Mesendoderm (in vitro differentiated cells): ENCODE measurements at places on chromosomes 1 and 21.

DNA sequence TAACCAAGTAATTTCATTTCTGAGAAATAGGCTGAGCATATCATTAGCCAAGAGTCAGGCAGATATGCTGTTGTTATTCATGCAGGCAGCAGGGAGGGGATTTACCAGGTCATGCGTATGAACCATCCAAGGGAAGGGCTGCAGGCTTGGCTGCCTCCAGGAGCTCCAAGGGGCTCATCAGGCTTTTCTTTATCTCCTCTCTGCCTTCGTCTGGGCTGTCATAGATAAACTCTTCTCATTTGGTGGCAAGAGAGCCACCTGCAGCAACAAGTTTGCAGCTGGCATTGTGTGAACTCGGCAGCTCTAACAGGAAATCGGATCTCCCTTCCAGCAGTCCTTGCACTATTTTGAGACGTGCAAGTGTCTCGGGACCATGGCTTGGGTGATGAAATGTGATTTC is 7.5 kb downstream of the CCDC27 start:
- no peak for DNase-seq
- no peak overlapping the region for H3K4me3 ChIP-seq
- no peaks in the 10 kb centered on the region for H3K36me3 ChIP-seq
- H3K27me3 ChIP-seq, result no peaks in the 10 kb centered on the region

DNA sequence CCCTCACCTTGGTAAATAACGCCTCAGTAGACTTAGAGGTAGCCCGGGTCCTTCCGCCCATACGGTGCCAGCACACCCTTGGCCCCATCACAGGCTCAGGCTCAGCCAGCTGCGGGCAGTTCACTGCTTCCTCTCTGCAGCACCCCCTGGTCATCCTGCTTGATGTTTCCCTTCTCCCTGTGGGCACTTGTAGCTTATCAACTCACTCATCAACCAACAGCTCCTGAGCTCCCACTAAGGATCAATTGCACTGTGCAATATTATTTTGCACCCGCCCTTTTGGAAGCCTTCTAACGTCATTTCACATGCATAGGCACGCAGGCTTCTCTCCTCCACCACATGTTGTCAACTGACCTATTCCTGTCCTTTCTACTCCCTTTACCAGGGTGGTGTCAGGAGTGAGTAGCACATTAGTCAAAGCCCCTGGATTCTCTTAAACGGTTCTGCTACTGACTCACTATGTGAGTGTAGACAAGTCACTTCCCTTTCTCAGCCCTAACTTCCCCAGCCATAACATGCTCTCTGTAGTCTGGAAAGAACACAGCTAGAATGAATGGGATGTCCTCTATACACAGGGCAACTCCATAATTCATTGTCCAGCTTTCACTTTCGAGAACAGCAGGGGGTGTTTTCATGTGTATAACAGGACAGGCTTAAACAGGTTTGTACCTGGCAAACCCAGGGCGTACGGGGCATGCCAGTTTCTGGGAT is 47.1 kb upstream of the IRF2BP2 start:
- no peak overlapping the region for H3K4me3 ChIP-seq
- no peaks in the 10 kb centered on the region for H3K27me3 ChIP-seq

GRCh38 chr1:188642704-188643103 is 1814.0 kb downstream of the PLA2G4A start:
- no peaks in the 10 kb centered on the region for H3K27me3 ChIP-seq
- H3K4me3 ChIP-seq, result no peak overlapping the region
- no peaks in the 10 kb centered on the region for H3K36me3 ChIP-seq
- no peak for DNase-seq
- H3K27ac ChIP-seq, result no peak overlapping the region
- no peaks in the 10 kb centered on the region for H3K4me1 ChIP-seq

- no peaks in the 10 kb centered on the region for H3K27me3 ChIP-seq
- H3K36me3 ChIP-seq, result no peaks in the 10 kb centered on the region
- no peak overlapping the region for H3K4me3 ChIP-seq
- no peak for DNase-seq
- H3K4me1 ChIP-seq, result no peaks in the 10 kb centered on the region
Measured at GRCh38 chr1:36076979-36077573, 6.8 kb upstream of the TEKT2 start.

DNA sequence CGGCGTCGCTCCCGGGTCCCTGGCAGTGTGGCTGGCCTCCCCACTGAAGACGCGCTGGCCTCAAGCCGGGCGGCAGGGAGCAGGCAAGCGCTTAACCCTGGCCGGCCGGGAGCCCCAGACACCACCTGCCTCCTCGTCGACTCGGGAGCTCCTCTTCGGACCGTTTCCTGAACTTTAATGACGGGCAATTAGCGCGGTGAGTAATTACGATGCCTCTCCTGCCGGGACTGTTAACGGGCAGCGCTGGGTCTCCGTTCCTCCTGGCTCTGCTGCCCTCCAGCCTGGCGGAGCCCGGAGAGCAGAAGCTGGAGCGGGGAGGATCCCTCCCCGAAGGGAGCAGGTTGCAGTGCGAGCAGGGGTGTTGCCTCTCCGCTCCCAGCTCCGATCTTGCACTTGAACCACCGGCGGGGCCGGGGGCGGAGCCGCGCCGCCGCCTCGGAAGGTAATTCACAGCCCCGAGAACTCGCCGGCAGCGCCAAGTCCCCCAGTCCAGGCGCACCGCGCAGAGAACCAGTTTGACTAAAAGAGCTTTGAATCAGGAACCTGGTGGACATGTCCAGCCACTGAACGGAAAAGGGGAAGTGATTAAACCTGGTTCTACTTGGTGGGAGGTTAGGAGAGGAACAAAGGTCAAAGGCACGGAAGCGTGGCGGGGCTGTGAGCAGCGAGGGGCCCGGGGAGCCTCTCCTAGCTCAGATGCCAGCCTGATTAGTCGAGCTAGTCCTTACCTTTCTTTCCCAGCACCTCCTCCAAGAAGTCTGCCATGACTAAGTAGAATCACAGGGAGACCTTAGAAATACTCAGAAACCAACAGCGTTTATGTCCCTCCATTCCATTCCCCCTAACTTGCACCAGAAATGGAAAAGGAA is 18.3 kb upstream of the PLEKHA6 start:
- H3K27me3 ChIP-seq, result peaks cover 21% of the 10 kb centered on the region
- no peaks in the 10 kb centered on the region for H3K4me1 ChIP-seq
- H3K36me3 ChIP-seq, result no peaks in the 10 kb centered on the region
- H3K27ac ChIP-seq, result no peak overlapping the region

GRCh38 chr1:2523891-2524609 is 2.3 kb downstream of the PANK4 start:
- peaks cover 9% of the 10 kb centered on the region for H3K27me3 ChIP-seq
- H3K4me3 ChIP-seq, result no peak overlapping the region
- no peak for DNase-seq
- no peak overlapping the region for H3K27ac ChIP-seq

GRCh38 chr1:2982615-2983318 is 38.5 kb upstream of the ACTRT2 start:
- H3K4me3 ChIP-seq, result no peak overlapping the region
- DNase-seq, result no peak
- H3K27ac ChIP-seq, result no peak overlapping the region
- no peaks in the 10 kb centered on the region for H3K27me3 ChIP-seq
- no peaks in the 10 kb centered on the region for H3K36me3 ChIP-seq
- no peaks in the 10 kb centered on the region for H3K4me1 ChIP-seq

DNA sequence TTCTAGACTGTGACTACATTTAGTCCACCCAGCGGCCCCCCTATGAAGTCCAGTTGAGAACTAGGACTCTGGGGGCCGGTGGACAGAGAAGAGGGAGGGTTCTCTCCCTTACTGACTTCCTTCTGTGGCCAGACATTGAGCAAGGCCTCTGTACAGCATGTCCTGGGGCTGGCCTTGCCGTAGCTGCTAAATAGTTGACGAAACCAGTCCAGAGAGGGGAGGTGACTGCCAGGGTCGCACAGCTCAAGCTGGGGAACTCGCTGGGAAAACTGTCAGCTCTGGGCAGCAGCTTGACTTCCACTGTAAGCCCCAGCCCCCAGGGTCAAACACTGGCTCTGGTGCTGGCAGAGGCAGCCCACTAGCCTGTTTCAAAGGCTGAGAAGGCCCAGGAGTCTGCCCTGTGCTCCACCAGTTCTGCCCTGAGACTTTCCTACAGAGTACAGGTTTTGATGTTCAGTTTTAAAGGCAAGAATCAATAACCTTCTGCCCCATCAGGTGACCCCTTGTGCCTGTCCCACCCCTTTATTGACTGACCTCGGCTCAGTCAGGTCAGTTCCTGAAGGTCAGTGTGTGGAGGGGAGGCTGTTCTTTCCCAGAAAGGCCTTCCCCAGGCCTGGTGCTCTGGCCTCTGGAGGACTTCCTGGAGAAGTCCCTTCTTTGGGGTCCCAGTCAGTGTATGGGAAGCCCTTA is 14.1 kb downstream of the PCSK9 start:
- DNase-seq, result no peak
- H3K27me3 ChIP-seq, result no peaks in the 10 kb centered on the region
- H3K4me1 ChIP-seq, result no peaks in the 10 kb centered on the region
- H3K4me3 ChIP-seq, result no peak overlapping the region
- H3K27ac ChIP-seq, result no peak overlapping the region

GRCh38 chr1:208279826-208280588 is 35.8 kb upstream of the PLXNA2 start:
- H3K36me3 ChIP-seq, result no peaks in the 10 kb centered on the region
- no peak overlapping the region for H3K4me3 ChIP-seq
- H3K27me3 ChIP-seq, result no peaks in the 10 kb centered on the region
- peaks cover 25% of the 10 kb centered on the region for H3K4me1 ChIP-seq
- DNase-seq, result no peak

GRCh38 chr1:59188413-59189213 is 108.3 kb upstream of the FGGY start:
- DNase-seq, result no peak
- no peaks in the 10 kb centered on the region for H3K27me3 ChIP-seq

GRCh38 chr1:156387870-156388173 is 18.8 kb downstream of the RHBG start:
- no peak overlapping the region for H3K27ac ChIP-seq
- peaks cover 19% of the 10 kb centered on the region for H3K4me1 ChIP-seq
- peak; percentile 43 for DNase-seq
- no peak overlapping the region for H3K4me3 ChIP-seq
- H3K36me3 ChIP-seq, result no peaks in the 10 kb centered on the region

DNA sequence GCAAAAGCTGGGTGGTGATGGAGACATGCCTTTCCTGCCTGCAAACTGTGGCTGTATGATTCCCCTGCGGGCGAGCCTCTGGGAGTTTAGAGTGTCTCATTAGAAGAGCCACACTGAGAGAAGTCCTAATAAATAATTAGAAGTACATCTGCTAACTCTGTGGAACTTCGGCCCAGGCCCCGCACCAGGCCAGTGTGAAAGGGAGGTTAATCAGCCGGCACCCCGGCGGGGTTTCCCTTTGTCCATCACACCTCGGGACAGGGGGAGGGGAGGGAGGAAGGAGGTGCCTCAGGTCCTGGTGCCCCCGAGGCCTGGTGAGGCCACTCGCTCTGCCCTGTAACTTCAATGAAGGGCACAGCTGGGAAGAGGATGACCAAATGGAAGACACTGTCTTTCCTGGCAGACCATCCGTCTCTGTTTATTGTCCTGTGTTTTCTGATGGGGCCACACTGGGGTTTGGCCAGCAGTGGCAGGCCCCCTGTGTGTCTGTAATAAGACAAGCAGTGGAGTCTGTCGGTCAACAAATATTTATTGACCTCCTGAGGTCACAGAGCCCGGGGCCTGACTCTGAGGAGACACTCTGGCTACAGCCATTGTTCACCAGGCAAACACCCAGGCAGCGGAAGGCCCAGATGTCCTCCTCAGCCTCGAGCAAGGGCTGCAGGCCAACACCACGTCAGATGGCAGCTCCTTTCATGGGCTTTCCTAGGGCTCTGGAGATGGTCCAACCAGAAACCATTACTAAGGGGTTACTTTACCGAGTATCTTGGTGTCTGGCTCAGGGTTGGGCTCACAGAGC is 267.5 kb upstream of the RAB4A start:
- no peaks in the 10 kb centered on the region for H3K27me3 ChIP-seq
- H3K27ac ChIP-seq, result no peak overlapping the region
- H3K4me1 ChIP-seq, result peaks cover 6% of the 10 kb centered on the region
- no peak overlapping the region for H3K4me3 ChIP-seq
- peak; percentile 34 for DNase-seq

- H3K27ac ChIP-seq, result no peak overlapping the region
- no peak overlapping the region for H3K4me3 ChIP-seq
- no peaks in the 10 kb centered on the region for H3K27me3 ChIP-seq
- DNase-seq, result no peak
Measured at GRCh38 chr1:87144316-87144895, 184.3 kb upstream of the LMO4 start.

- H3K4me1 ChIP-seq, result no peaks in the 10 kb centered on the region
- no peaks in the 10 kb centered on the region for H3K27me3 ChIP-seq
- H3K36me3 ChIP-seq, result no peaks in the 10 kb centered on the region
- no peak for DNase-seq
Measured at GRCh38 chr21:43974791-43975468, 37.2 kb upstream of the TRAPPC10 start.

GRCh38 chr1:83065952-83066727 is 932.8 kb downstream of the TTLL7 start:
- H3K4me1 ChIP-seq, result no peaks in the 10 kb centered on the region
- no peaks in the 10 kb centered on the region for H3K27me3 ChIP-seq
- H3K27ac ChIP-seq, result no peak overlapping the region
- H3K36me3 ChIP-seq, result no peaks in the 10 kb centered on the region

DNA sequence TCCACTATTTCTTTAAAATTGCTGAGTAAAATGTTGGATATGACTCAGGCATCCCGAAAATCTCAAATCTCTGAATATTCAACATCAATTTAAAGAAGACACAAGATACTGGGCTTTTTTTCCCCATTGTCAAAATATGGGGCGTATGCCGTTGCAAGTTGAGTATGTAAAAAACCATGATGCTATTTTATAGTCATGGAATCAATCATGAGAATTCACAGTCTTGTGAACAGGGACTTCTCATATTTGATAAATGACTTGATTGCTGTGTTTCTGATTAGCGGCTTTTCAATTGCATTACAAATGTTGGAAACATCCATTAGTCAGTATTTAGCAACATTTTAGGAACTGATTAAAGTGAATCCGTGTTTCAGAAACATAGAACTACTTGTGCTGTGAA is 45.3 kb downstream of the SETD4 start:
- H3K4me3 ChIP-seq, result no peak overlapping the region
- H3K27ac ChIP-seq, result no peak overlapping the region
- no peak for DNase-seq
- H3K27me3 ChIP-seq, result no peaks in the 10 kb centered on the region

DNA sequence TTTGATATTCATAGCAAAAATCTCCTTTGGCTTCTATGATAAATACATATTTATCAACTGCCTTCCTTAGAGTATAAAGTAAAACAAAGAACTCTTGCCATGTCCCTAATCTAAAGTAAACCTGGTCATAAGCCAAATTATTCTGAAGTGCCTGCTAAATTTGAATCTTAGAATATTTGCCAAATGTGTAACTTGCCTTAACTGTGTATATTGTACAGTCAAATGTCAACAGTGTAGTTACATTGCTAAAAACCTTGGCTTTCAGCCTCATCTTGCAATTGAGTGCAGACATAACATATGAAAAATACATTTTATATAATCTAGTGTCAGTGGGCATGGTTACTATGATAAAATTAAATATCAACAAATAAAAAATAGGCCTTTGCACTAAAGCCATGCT is 583.4 kb upstream of the ADAMTS5 start:
- no peaks in the 10 kb centered on the region for H3K4me1 ChIP-seq
- no peak overlapping the region for H3K4me3 ChIP-seq
- H3K27me3 ChIP-seq, result no peaks in the 10 kb centered on the region
- no peak for DNase-seq
- H3K36me3 ChIP-seq, result no peaks in the 10 kb centered on the region

GRCh38 chr1:164564378-164564777 is 5.4 kb downstream of the PBX1 start:
- no peaks in the 10 kb centered on the region for H3K27me3 ChIP-seq
- no peak overlapping the region for H3K27ac ChIP-seq
- peaks cover 3% of the 10 kb centered on the region for H3K4me1 ChIP-seq
- DNase-seq, result no peak

- H3K4me1 ChIP-seq, result no peaks in the 10 kb centered on the region
- DNase-seq, result no peak
- H3K27ac ChIP-seq, result no peak overlapping the region
- no peaks in the 10 kb centered on the region for H3K36me3 ChIP-seq
Measured at GRCh38 chr1:7694600-7695496, 76.2 kb upstream of the VAMP3 start.
